Activated T-cell treated with anti-CD3 and anti-CD28 coated beads, Interleukin-2, amount 50 U/mL, for 72 hours (primary cell): ENCODE measurements at places on chromosomes 7 and 10.

DNA sequence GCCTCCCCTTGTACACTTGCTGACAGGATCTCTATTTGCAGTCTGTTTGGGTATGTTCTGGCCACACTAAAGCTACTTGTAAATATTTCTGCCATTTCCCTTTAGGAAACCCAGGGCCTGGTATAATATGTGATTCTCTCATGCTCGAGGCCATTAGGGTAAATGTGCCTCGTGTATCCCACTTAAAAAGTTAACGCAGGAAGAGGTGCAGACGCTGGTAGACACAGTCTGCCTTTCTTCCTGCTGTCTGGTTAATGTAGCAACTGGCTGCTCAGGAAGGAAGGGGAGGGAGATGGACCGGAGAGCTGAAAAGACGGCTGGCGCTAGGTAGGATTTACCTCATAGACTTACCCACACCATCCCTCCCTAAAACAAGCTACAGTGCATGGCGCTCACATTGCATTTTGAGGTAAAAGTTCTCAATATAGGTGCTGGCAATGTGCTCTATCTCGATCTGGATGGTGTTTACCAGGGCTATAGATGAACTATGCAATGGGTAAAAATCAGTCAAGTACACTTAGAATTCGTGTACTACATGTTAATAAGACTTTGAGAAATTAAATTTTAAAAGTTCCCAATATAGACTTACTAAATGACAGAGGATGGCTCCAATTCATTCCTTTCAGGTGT is 125.9 kb downstream of the JAZF1 start:
- H3K4me1 ChIP-seq = peaks cover 15% of the 10 kb centered on the region
- H3K36me3 ChIP-seq = no peaks in the 10 kb centered on the region
- H3K27ac ChIP-seq = no peak overlapping the region
- H3K27me3 ChIP-seq = peaks cover 10% of the 10 kb centered on the region

GRCh38 chr10:117720931-117721835 is 178.6 kb downstream of the EMX2 start:
- no peaks in the 10 kb centered on the region for H3K27me3 ChIP-seq
- no peak overlapping the region for H3K4me3 ChIP-seq
- H3K27ac ChIP-seq = no peak overlapping the region
- no peak for DNase-seq
- no peaks in the 10 kb centered on the region for H3K36me3 ChIP-seq
- no peaks in the 10 kb centered on the region for H3K4me1 ChIP-seq

GRCh38 chr7:131502810-131503508 is 53.5 kb downstream of the PODXL start:
- H3K27me3 ChIP-seq = peaks cover 5% of the 10 kb centered on the region
- no peak for DNase-seq
- H3K4me3 ChIP-seq = no peak overlapping the region
- H3K27ac ChIP-seq = no peak overlapping the region
- H3K36me3 ChIP-seq = no peaks in the 10 kb centered on the region

GRCh38 chr7:4791738-4792536 is 16.5 kb downstream of the AP5Z1 start:
- peak; percentile 87 for DNase-seq
- H3K27me3 ChIP-seq = no peaks in the 10 kb centered on the region
- H3K4me1 ChIP-seq = peaks cover 4% of the 10 kb centered on the region
- H3K36me3 ChIP-seq = no peaks in the 10 kb centered on the region
- no peak overlapping the region for H3K27ac ChIP-seq
- H3K4me3 ChIP-seq = peak overlapping the region; percentile 42

DNA sequence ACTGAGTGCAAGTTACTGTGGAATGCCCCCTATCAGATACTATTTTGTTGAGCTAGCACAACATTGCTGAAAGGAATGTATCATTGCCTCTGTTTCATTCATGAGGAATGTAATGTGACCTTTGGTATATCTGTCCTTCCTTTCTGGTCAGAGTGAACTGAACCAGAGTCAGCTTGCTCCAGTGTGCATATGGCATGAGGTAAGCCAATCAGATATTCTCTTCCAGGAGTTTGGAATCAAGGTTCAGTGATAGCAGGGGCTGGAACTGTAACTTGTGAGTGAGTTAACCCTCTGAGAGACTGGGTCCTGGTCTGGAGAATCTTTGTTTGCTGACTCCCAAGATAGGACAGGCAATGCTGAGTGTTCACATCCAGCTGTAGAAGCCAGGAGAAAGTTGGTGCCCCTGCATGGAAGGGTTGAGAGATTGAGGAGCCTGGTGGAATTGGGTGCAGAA is 45.3 kb upstream of the OSBPL3 start:
- no peak overlapping the region for H3K27ac ChIP-seq
- H3K27me3 ChIP-seq = no peaks in the 10 kb centered on the region
- no peaks in the 10 kb centered on the region for H3K36me3 ChIP-seq
- no peak for DNase-seq
